Glutamatergic neuron (in vitro differentiated cells): ENCODE measurements at places on chromosomes 4 and X.

GRCh38 chr4:7705062-7705461 is 234.6 kb downstream of the AFAP1 start:
- peaks cover 9% of the 10 kb centered on the region for H3K27me3 ChIP-seq
- H3K4me3 ChIP-seq: no peak overlapping the region
- DNase-seq: peak; percentile 56

GRCh38 chr4:140092094-140092851 is 61.7 kb downstream of the MAML3 start:
- H3K27me3 ChIP-seq: peaks cover 11% of the 10 kb centered on the region
- peak overlapping the region; percentile 86 for H3K27ac ChIP-seq
- peaks cover 53% of the 10 kb centered on the region for H3K4me1 ChIP-seq
- H3K4me3 ChIP-seq: peak overlapping the region; percentile 79

DNA sequence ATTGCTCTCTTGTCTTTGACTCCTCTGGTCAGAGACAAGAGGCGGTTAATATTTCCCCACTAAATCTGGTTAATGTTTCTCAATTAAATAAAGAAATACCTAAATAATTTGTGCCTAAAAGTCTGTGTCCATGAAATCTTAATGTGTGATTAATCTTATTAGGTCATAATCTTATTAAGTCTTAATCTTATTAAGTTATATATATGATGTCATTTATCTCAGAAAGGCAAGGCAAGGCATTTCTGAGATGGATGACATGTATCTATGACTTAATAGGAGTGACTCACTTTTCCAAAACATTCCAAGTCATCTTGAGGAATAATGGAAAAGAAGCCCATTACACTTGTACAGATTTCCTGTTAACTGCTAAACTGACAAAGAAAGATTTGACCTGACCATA is 74.7 kb downstream of the TRAM1L1 start:
- H3K27me3 ChIP-seq: no peaks in the 10 kb centered on the region
- H3K27ac ChIP-seq: no peak overlapping the region
- no peaks in the 10 kb centered on the region for H3K36me3 ChIP-seq
- H3K4me3 ChIP-seq: no peak overlapping the region
- no peak for DNase-seq
- no peaks in the 10 kb centered on the region for H3K4me1 ChIP-seq

DNA sequence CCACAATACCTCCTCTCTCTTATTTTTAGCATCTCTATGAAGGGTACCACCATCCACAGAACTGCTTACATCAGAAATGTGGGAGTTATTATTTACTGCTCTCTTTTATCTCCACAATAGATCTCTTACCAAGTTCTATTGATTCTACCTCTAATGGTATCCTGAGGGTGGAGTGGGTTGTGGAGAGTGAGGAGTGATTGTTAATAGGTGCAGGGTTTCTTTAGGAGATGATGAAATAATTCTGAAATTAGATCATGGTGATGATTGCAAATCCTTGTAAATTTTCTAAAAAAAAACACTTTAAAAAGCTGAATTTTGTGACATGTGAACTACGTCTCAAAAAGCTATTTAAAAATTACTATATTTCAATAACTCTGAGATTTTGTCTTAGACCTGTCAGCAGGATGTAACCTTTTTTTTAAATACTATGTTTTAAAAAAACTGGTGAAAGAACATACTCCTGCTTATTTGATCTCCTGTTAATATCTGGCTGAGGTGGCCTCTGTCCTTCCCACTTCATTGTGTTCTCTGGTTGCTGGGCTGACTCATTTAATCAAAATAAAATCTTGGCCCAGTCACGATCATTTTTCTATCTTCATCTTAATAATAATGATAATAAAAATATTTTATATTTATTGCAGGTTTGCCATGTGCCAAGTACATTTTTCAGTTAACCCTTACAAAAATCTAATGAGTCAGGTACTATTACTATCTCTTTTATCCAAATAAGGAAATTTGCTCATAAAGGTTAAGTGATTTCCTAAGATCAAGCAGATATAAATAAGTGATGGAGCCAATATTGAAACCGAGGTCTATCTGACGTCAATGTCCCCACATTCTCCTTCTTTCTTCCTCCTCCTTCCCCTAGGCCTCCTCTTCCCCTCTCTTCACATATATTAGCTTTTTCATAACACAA is 73.5 kb downstream of the GLUD2 start:
- H3K4me1 ChIP-seq: no peaks in the 10 kb centered on the region
- no peak for DNase-seq
- no peak overlapping the region for H3K27ac ChIP-seq
- H3K4me3 ChIP-seq: no peak overlapping the region
- no peaks in the 10 kb centered on the region for H3K27me3 ChIP-seq

GRCh38 chr4:6502147-6502546 is 29.7 kb upstream of the PPP2R2C start:
- no peak overlapping the region for H3K27ac ChIP-seq
- H3K27me3 ChIP-seq: no peaks in the 10 kb centered on the region

DNA sequence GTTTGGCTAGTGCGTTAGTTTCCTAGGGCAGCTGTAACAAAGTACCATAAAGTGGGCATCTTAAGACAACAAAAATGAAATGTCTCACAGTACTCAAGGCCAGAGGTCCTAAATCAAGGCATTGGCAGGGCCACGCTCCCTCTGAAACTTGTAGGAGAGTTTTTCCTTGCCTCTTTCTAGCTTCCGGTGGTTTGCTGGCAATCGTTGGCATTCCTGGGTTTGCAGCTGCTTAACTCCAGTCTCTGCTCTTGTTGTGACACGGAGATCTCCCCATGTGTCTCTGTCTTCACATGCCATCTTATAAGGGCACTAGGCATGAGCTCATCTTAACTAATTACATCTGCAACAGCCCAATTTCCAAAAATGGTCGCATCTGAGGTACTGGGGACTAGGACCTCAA is 362.0 kb upstream of the BOD1L1 start:
- no peaks in the 10 kb centered on the region for H3K27me3 ChIP-seq
- H3K36me3 ChIP-seq: no peaks in the 10 kb centered on the region
- H3K4me3 ChIP-seq: no peak overlapping the region
- peaks cover 13% of the 10 kb centered on the region for H3K4me1 ChIP-seq
- no peak for DNase-seq
- no peak overlapping the region for H3K27ac ChIP-seq
